ENCODE measurements at places on chromosomes 16 and 17.

- DNase-seq, result no peak
Measured at GRCh38 chr17:80695979-80696378, 151.3 kb downstream of the RPTOR start.

DNA sequence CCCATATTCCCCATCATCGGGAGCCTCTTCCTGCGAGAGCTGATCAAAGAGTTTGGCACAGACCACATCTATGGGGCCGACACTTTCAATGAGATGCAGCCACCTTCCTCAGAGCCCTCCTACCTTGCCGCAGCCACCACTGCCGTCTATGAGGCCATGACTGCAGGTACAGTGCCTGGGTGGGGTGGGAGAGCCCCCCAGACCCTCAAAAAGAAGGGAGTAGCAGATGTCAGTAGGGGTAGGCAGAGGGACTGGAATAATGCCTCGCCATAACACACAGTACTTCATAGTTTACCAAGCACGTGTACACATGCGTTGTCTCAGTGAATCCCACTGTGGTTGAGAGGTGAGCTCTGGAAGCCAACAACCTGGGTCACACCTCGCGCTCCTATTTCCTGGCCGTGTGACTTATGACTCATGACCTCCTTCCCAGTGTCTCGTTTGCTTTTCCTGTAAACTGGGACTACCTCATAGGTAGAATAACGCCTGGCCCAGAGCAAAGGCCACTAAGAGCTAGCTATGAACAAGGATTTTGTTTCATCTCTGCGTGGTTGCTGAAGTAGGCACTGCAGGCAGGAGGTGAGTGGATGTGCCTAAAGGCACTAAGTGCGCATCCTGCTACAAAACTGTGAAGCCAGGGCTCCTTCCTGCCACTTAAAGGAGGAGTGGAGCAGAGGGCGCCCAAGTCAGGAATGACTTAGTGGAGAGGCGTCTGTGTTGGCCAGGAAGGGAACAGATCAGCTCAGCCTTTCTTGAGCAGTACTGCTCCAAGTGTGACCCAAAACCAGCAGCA is 5.2 kb downstream of the NAGLU start:
- no peak for DNase-seq

GRCh38 chr16:81616321-81617020 is 162.6 kb upstream of the PLCG2 start:
- peak; percentile 68 for DNase-seq

DNA sequence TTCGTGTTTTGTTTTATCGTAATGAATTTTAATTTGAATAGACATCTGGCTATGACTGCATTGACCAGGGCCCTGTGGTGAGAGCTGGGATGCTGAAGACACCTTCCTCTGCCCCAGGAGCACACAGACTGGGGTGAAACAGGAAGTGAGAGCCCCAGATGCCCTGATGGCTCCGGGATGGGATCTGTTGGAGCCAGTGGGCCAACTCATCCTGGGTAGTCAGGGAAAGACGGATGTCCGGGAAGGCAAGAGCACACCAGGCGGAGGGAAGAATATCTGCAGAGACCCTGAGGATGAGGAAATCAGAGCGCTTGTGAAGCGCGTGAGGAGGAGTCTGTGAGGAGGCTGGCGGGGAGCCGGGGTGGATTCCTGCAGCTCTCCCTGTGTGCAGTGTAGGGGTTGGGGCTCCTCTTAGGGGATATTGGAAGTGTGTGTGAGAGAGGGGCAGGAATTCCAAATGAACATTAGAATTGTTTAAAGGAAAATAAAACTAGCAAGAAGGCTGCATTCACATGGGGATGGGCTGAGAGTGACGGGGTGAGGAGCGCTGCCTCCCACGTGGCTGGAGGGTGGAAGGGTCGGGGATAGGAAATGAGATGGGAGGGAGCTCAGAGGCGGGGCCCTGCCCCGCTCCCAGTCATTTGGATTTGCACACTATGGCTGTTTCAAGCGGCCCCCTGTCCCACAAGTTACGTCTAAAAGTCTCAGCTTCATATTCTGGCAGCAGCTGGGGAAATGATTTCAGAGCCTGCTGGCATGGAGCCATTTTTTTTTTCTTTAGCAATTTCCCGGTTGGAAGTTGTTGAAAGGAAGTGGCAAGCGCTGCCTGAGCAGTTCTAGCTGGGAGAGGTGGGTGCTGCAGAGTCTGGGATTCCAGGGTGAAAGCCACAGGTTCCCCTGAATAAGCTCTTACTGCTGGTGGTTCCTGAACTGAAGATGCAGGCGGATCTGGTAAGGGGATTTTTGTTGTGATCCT is 71.2 kb upstream of the LGALS9 start:
- peak; percentile 64 for DNase-seq

DNA sequence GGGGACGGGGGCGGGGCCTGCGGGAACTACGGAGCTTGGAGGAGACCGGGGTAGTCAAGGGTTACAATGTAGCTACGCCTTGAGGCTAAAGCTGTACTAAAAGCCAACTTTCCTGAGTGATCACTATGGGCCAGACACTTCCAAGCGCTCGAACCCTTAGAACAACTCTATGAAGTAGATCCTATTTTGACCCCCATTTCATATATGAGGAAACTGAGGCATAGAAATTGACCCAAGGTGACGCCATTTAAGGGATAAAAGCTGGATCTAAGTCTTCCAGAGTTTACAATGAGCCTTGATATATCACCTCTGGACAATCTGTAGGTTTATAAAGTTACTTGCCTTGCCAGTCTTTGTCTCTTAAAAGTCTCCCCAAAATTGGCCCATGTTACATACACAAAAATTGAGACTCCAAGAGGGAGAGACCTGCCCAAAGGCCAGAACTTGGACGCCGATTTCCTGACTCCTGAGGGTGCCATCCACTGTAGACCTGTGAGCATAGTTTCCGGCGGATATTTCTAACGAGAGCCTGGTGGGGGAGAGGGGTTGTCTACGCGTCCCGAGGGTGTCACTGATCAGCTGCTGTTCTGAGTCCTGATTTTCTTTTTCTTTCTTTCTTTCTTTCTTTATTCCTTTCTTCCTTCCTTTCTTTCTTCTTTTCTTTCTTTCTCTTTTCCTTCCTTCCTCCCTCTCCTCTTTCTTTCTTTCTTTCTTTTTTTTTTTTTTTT is 555 bp upstream of the NCBP3 start:
- DNase-seq, result no peak

- DNase-seq, result no peak
Measured at GRCh38 chr17:39701012-39701783, 1.3 kb downstream of the ERBB2 start.

DNA sequence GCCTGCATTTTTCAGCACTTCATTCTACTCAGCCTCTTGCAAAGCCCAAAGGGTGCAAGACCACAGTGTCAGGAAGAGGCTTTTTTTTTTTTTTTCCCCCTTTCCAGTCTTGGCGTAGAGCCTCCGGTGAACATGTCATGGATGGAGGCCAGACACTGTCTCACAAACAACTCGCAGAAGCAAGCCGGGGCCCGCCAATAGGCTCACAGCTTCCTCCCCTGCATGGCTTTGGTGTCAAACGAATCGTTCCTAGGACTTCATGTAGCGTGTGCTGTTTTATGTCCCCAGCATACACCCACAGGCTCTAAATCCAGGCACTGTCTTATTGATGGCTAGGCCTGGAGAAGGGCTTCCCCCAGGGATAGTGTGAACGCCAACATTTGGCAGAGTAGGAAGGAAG is 457.7 kb upstream of the MAF start:
- no peak for DNase-seq

GRCh38 chr17:4766723-4767122 is 5.0 kb upstream of the TM4SF5 start:
- DNase-seq, result no peak

DNA sequence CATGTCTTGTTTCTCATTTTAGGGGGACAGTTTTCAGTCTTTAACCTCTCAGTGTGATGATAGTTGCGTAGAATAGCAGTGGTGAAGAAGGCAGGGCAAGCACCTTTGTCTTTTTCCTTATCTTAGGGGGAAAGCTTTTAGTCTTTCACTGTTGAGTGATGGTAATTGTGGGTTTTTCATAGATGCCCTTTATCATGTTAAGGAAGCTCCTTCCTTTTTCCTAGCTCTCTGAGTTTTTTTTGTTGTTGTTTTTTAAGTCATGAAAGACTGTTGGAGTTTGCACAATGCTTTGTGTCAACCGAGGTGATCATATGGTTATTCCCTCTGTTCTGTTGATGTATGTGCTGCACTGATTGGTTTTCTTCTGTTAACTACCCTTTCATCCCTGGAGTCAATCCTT is 15.7 kb downstream of the NOL11 start:
- DNase-seq, result no peak

DNA sequence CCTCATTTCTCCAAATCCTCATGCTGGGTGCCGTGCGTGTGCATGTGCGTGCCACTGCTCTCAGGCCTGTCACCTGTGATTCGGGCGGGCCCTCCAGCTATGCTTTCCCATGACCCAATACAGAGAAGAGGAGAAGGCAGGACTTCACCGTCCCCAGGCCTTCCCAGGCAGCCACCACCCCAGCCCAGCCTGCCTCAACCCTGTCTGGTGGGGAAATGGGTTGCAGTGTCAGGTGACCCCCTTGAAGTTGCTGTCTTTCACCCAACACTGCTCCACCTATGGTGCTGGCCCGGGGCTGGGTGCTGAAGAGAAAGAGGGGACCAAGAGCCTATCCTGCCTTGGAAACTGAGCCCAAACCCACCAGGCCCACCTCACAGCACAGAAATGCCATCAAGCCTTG is 94.7 kb downstream of the GOSR1 start:
- no peak for DNase-seq

GRCh38 chr16:75063549-75064088 is 53.0 kb downstream of the LDHD start:
- no peak for DNase-seq

GRCh38 chr17:17076066-17076465 is 33.8 kb downstream of the MPRIP start:
- no peak for DNase-seq

GRCh38 chr16:20393801-20394577 is 10.5 kb downstream of the PDILT start:
- DNase-seq, result no peak

DNA sequence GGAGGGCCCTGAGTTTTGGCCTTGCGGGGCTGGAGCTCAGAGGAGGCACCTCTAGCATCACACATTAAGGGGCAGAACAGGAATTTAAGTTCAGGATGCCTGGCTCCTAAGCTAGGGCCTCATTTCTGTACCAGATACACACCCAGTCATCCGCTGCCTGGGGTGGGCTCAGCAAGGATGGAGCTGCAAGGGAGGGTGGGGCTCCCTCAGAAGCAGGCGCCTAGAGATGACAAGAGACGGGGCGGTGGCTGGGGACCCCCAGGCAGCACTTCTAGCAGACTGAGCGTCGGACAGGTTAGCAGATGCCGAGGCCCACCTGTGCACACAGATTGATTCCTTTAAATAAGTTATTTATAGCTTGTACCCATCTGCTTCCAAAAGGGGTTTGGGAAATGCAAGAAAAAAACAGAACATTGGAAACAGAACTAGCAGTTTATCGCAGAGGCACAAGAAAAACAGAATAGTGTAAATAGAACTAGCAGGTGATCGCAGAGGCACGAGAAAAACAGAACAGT is 47.6 kb upstream of the CBFA2T3 start:
- DNase-seq, result no peak
